ENCODE measurements at places on chromosomes 5 and 9.
A peak's percentile ranks its signal among the peaks of the same experiment; 100 is the strongest.

GRCh38 chr9:25742256-25742655, 64.0 kb upstream of the TUSC1 start:
- DNase-seq: no peak

DNA sequence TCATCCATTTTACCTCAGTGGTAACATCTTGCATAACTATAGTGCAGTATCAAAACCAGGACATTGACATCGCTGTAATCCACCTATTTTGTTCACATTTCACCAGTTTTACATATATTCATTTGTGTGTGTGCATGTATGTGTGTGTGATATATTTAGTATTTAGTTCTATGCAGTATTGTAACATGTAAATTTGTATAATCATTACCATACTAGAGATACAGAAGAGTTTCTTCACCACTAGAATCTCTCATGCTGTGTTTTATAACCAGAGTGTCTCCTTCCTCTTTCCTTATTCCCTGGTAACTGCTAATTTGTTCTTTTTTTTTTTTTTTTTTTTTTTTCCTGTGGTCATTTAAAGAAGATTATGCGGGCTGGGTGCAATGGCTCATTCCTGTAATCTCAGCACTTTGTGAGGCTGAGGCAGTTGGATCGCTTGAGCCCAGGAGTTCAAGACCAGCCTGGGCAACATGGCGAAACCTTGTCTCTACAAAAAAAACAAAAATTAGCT, 11.0 kb downstream of the RASA1 start:
- no peak for DNase-seq

- DNase-seq: no peak
These were observed 426.7 kb downstream of the CDK5RAP2 start for GRCh38 chr9:120153258-120153657.

DNA sequence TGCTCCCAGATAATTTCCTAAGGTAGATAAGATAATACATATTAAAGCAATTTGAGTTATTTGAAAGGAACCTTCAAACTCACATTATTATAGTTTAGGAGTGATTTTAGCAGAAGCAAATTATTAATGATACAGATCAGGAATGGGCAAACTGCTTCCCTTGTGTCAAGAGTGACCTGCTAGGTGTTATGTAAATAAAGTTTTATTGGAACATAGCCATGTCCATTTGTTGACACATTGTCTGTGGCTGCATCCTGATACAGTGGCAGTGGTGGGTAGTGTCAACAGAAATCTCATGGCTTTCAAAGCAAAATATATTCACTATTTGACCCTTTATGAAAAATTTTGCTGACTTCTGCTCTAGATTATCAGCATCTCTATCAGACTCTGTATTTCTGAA, 11.4 kb upstream of the BASP1 start:
- no peak for DNase-seq

DNA sequence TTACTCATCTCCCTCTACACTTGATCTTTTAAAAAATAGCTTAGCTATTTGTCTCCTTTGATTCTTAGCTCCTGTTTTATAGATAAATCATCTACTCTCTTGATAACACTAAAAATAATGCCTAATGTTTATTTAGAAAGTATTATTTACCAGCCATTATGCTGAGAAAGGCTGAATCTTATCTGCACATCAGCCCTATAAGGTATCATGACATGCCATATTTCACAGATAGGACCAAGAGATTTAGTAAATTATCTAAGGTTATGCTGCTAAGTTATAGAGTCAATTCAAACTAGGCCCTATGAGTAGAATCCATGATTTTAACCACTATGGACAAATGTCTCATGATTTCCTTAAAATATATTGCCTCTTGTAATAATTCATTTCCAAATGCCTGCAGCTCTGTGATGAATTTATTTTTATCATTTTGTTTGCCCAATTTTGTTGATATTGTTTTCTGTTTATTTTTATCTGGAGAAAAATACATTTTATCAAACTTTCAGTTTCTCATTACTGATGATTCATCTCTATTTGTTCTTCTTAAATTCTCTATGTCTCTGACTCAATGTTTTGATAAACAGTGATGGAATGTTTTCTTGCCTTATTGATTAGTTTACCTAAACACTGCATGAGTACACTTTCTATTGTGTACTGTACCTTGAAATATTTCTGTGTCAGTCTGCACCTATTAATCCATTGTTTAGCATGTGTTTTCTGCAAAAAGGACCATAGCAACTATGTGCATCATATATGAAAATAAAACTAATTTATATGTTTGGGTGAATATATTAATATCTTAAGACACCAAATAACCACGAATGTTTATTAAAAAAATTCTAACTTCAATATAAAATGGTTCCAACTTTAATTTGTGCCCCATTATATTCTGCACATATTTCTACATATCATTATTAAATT, 300.8 kb downstream of the CDH9 start:
- no peak for DNase-seq

DNA sequence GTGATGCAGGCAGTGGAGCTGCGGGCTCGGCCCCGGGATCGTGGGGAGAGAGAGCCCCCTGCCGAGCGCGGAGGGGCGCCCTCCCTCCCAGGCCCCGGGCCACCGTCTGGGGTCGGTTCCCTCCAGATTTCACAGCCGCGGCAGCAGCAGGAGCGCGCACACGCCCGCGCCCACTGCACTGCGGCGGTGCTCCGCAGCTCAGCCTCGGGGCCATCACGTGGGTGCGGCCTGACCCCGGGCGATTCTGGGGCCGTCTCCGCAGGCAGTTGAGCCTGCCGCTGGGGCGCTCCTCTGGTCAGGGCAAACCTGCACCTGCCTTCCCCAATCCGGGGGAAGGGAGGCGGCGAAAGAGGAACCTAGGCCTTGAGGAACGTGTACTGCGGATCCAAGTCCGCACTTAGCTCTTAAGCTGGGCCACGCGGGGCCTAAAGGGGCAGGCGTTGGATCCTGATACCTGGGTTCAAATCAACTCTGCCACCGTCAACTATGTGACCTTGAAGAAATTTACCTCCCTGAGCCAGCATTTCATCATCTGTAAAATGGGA, 9.4 kb upstream of the DELE1 start:
- peak; percentile 50 for DNase-seq

GRCh38 chr5:141725891-141726290, 43.9 kb upstream of the ARAP3 start:
- no peak for DNase-seq

DNA sequence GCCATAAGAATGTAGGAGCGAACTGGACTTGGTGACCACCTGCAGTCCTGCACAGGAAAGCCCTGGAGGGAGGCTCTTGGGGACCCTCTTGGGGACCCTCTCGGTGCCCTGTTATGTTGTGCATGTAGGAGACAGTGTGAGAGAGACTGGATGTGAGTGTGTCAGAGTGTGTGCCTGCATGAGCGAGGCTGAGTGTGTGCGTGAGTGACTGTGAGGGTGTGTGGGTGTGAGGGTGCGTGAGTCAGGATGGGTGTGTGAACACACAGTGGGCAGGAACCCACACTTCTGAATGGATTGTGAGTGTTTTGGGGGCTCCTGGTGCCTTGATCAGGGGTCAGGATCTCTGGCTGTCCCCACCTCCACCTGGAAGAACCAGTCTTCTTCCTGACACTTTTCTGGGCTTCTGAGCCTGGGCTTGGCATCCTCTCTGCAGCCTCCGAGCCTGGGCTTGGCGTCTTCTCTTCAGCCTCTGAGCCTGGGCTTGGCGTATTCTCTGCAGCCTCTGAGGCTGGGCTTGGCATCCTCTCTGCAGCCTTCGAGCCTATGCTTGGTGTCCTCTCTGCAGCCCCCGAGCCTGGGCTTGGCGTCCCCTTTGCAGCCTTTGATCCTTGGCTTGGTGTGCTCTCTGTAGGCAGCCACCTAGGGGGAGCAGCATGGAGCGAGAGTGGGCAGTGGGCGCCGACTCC, 25.6 kb upstream of the ANKRD33B start:
- DNase-seq: no peak

GRCh38 chr9:123073441-123073840, 40.0 kb downstream of the GPR21 start:
- DNase-seq: no peak

DNA sequence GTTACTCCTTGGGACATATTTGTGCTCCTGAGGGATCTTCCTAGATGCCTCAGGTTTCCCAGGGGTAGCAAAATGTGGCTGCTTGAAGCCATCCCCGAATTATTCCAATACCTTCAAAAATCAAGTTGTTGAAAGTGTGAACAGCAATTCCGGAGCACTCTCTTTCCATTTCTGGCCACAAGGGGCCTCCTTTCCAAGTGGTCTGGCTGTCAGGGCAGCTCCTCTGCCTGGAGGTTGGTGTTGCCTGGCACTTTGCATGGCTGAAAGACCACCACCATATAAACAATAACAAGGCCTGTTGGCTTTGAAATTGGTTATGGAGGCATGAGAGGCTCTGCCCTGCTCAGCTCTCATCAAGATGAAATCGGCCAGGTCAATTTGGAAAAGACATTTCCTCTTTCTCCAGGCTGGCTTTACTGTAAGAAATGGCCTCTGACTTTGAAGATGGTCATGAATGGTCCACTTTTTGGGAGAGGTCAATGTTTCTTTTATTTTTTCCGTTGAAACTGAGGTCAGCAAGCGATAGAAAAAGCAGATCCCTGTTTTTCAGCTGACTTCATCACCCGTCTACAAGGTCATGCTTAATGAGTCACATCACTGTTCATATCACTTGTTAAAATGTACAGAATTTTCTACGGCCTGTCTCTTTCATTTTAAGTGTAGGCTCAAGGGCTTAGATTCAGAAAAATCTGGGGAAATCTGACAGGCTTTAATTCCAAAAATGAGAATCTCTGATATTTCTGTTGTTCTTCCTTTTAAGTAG, 481.1 kb upstream of the ZNF608 start:
- DNase-seq: no peak

- no peak for DNase-seq
These were observed 13.5 kb downstream of the RABGAP1 start for GRCh38 chr9:122954253-122954691.

- no peak for DNase-seq
These were observed 43.7 kb downstream of the GLRX start for GRCh38 chr5:95778713-95779436.

DNA sequence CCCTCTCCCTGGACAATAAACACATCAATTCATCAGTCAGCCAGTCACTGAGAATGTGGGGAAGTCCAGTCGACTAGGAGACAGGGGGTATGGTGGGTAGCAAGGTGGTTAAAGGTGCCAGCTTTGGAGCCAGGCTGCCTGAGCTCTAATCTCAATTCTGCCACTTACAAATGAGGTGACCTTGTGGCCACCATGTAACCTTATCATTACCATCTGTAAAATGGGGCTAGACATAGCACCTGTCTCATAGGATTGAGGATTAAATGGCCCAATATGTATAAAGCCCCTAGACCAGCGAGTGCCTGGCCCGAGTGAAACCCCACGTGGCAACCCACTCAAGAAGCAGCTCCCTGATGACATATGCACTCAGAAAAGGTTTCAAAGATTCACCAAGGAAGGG, 73.3 kb upstream of the TBC1D2 start:
- DNase-seq: no peak

DNA sequence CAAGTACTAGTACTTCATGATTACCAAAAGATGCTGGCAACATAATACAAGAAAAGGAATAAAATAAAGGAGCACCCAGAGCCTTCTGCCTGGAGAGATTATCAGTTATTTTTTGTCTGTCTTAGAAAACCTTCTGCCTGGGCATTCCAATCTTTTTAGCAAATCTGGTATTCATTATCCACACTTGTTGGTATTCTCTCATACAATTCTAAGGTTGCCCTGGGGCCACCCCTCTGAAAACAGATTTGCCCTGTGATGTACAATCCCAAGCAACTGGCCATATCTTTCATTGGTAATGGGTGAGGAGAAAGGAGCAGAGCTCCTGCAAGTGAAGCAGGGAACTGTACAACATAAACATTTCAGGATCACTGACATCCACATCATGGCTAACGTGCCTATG, 47.8 kb downstream of the WDR41 start:
- no peak for DNase-seq

- DNase-seq: no peak
These were observed 656.3 kb downstream of the PRELID2 start for GRCh38 chr5:145178641-145179523.

DNA sequence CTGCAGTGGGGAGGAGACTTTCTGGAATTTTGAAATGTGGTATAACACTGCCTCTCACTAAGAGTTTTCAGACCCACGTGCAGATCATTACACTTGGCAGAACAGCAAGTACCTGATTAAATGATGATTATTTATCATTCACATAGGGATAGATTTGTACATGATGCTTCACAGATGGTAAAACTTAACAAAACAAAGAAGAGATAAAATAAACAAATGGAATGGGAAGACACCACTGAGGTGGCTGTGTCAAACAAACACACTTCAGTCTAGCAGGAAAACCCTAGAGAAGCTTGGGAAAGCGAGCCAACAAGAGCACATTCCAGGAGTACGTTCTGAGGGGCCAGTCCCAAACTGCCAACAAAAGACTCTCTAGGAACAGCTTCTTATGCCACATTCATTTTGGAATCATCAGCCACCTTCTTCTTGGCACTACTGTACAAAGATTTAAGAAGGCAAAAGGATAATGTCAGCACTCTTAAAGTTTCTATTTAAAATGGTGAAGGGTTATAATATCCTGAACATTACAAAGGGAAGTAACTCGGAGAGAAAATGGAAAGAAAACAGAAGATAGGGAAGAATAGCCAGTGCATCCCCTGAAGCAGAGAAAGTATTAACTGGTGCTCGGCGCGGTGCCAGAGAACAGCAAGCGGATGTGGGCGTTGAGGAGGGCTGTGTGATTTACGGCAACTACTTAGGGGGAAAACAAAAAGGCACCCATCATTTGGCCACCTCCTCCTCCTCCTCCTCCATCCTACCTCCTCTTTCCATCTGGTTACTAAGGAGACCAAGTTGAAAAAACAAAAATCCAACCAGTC, 1.6 kb downstream of the MED27 start:
- DNase-seq: peak; percentile 4

DNA sequence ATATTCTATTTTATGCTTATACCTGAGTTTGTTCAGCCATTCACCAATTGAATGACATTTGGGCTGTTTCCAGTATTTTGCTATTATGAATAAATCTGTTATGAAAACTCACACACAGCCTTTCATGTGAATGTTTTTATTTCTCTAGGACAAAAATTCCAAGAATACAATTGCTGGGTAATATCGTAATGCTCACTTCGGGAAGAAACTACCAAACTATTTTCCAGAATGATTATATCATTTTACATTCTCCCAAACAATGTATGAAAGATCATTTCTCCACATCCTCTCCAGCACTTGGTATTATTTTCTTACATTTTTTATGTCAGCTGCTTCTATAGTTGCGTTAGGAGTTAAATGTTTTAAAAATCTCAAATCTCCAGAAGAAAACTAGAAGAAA, 58.3 kb upstream of the LHFPL2 start:
- no peak for DNase-seq

DNA sequence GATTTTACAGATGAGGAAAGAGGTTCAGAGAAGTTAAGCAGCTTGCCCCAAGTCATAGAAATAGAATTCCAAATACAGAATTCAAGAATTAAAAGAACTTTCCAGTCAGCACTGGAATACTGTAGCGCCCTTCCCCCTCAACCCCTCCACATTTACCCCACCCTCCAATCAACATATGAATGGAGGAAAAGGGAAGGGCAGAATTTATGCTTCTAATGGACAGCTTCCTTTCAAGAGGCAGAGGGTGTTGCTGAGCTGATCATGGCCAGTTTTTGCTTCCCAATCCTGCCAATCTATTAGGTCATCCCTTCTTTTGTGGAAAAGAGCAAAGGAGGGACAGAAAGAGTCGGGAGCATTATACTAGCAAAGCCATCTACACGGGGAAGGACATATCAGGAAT, 39.1 kb upstream of the ANKRD31 start:
- no peak for DNase-seq

GRCh38 chr5:32151198-32151597, 22.9 kb downstream of the GOLPH3 start:
- DNase-seq: no peak

GRCh38 chr5:31300501-31300900, 107.0 kb downstream of the CDH6 start:
- no peak for DNase-seq

- DNase-seq: no peak
These were observed 31.0 kb downstream of the TNFAIP8 start for GRCh38 chr5:119386596-119387344.
